Adrenal gland (tissue), 19 donors: ENCODE measurements at places on chromosomes 6 and 20. TPM values are rescaled to one million over a fixed set of nuclear protein-coding genes. Genes with fewer than 3 reads are reported as not detected.

SRSF12 gene
- polyA plus RNA-seq: 0.91 TPM

OR2J3 gene
- not detected for polyA plus RNA-seq

MUC22 gene
- polyA plus RNA-seq: not detected

FBXO30 gene
- polyA plus RNA-seq: 10.4 TPM

NUP153 gene
- 4.6 TPM for polyA plus RNA-seq

TIAM2 gene
- 9.2 TPM for polyA plus RNA-seq

GJA1 gene
- 80.7 TPM for polyA plus RNA-seq
